ENCODE measurements at places on chromosomes 1 and 21. TPM values are rescaled to one million over a fixed set of nuclear protein-coding genes. Genes with fewer than 3 reads are reported as not detected.

The BGLAP gene
- total RNA-seq, result under 0.01 TPM

The TMOD4 gene
- not detected for total RNA-seq

The NCAM2 gene
- total RNA-seq, result under 0.01 TPM

The TRIM17 gene
- total RNA-seq, result not detected

The EPHX1 gene
- 50.4 TPM for total RNA-seq

The NBPF6 gene
- not detected for total RNA-seq

The PRAMEF7 gene
- total RNA-seq, result not detected

The CSF3R gene
- not detected for total RNA-seq

The OR2AJ1 gene
- not detected for total RNA-seq

The UQCRHL gene
- total RNA-seq, result 3.3 TPM

The CD48 gene
- not detected for total RNA-seq

The S100PBP gene
- 10.2 TPM for total RNA-seq

The KCNJ6 gene
- under 0.01 TPM for total RNA-seq

The RNU1-3 gene
- total RNA-seq, result under 0.01 TPM

The OR2AK2 gene
- not detected for total RNA-seq

The OR2T29 gene
- total RNA-seq, result not detected
